ENCODE measurements at places on chromosomes 7 and 10.

DNA sequence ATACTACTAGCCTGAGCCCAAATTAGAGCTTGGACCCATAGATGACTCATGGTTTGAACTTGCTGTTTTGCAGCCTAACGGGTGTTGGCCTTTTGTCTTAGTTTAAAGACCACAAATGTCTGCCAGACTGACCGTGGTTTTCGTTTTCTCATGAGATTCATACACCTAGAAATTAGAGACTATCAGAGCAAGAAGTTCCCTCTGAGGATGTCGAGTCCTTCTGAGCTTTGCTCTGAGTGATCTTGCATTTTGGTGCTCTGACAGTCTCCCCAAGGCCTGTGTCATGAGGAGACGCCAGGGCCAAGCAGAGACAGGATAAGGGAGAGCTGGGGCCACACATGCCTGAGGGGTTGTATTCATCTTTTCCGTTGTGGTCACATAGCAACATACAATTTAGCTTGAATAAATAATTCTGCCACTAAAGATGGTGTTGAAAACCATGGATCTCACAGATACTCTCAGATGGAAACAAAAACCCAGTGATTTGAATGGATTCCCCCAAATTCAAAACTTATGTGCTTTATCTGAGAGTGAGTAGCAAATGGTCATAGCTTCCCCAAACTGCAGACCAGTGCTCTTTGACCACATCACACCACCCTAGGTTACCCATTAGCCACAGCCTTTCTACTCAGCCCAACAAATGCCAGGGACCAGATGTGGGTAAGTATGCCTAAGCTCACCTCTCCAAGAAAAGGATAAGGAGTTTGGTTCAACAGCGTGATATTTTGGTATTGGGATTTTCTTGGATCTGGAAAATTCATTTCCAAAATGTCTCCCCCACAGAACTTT is 762.0 kb upstream of the IGFBP3 start:
- no peak for DNase-seq

- DNase-seq: no peak
Measured at GRCh38 chr10:7337431-7338171, 73.2 kb downstream of the SFMBT2 start.

- DNase-seq: no peak
Measured at GRCh38 chr10:3339121-3339520, 166.5 kb upstream of the PITRM1 start.

GRCh38 chr7:114255404-114255841 is 159.2 kb upstream of the FOXP2 start:
- DNase-seq: no peak

- DNase-seq: peak; percentile 10
Measured at GRCh38 chr10:28432210-28432676, 100.7 kb upstream of the WAC start.
